Stimulated activated CD8-positive, alpha-beta memory T cell treated with anti-CD3 and anti-CD28 coated beads, Interleukin-15, amount 100 ng/mL, for 1 hour (primary cell): ENCODE measurements at places on chromosomes 5 and 9.

DNA sequence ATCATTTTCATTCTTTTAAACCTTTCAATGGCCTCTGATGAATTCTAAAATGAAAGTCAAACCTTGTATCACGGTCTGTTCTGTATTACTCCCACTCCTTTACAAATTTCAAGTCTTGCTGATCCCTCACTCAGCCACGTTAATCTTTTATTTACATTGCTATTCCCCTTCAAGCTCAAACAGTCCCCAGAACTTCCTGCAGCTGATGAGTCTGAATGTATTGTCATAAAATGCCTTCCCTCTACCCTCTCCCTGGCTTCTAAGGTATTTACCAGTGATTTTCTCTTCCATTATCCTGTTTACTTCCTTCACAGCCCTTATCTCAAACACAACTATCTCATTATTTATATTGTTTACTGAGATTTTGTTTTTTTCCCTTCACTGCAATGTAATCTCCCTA, 562.3 kb upstream of the C9orf72 start:
- DNase-seq: no peak

GRCh38 chr5:96353220-96353619, 79.8 kb downstream of the PCSK1 start:
- DNase-seq: no peak

DNA sequence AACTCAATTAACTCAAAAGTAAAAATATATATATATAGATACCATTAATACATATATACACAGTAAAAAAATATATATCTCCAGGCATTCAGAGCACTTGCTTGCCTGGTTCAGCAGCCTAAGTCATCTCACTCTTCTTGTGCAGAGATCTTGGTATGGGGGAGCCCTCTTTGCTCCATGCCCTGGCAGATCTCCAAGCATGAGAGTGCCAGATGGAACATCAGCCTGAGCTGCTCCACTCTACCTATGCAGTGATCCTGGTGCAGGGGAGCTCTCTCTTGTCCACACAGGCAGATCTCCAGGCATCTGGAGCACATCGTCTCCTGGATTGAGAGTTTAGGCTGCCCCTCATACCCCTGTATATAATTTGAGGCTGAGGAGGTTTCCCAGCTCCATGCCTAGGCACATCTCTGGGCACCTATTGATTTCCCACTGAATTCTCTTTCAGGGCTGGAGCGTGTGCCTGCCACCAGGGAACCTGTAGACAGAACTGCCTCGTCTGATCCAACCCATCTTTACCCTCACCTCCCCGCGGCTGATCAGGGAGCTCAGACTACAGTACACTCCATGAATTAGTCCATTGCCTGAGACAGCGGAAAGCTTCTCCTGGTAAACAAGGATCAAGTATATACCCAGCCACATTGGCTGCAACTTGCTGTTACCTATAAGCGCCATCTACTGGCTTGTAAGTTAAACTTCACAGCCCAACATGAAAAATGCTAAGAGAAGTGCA, 342.4 kb upstream of the GRIA1 start:
- DNase-seq: no peak

DNA sequence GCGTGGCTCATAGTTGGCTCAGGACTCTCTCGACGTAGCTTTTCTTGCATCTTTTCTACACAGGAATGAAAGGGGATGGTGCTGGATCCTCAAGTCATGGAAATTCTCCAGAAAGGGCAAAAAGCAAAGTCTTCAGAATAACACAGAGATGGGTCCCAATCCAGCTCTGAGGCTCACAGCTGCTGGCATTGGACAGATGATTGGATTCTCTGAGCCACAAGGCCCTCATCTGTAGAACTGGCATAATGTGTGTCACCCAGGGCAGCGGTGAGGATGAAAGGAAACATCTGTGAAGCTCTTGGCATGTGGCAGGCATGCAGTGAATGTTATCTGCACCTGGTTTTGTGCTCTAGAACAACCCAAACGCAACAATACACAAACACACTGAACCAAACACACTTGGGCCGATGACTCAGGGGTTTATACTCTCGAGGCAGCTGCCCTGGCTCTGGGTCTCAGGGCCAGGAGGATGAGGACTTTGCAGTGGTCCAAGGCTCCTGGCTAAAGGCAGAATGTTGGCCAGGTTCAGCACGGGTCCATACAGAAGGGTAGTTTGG, 64.0 kb upstream of the UBTD2 start:
- DNase-seq: no peak

DNA sequence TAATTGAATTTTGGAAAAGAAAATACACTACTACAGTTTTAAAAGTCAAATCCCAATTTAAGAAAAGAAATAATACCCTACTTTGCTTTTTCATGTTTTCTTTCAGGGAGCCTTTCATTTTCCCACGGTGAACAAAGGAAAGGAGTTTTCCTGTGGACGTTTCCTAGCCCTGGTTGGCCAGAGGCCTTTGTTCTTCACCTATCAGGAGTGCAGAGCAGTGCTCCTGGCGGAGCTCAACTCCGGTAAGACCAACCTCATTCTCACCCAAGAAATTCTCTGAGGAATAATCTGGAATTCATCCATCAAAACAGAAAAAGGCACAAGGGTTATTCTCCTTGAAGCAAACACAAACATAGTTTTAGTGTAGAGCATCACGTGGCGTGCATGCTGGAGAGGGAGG, 248.9 kb downstream of the ADGRV1 start:
- no peak for DNase-seq

DNA sequence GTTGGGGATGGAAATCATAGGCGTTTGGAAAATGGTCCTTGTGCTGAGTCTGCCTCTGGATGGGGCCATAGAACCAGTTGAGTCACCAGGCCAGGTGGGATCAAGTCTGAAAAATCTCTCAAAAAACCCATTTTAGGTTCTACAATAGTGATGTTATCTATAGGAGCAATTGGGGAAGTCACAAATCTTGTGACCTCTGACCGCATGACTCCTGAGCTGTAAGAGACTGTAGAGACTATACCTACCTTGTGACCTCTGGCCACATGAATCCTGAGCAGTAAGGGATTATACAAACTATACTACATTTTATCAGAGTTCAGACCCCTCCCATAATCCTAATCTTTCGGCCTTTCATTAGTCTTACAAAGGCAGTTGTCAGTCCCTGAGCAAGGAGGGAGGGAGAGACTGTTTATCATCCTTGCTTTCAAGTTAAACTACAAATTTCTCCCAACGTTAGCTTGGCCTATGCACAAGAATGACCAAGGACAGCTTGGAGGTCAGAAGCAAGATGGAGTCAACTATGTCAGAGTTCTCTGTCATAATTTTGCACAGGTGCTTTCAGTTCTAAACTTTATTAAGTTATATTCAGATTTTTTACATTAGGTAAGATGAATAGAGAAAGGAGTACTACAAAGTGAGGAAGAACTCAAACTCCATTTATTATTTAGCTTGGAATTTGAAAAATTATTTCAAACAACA, 11.5 kb upstream of the JMY start:
- no peak for DNase-seq

- DNase-seq: no peak
These were observed 1.2 kb upstream of the VPS13A start for GRCh38 chr9:77176106-77176505.

DNA sequence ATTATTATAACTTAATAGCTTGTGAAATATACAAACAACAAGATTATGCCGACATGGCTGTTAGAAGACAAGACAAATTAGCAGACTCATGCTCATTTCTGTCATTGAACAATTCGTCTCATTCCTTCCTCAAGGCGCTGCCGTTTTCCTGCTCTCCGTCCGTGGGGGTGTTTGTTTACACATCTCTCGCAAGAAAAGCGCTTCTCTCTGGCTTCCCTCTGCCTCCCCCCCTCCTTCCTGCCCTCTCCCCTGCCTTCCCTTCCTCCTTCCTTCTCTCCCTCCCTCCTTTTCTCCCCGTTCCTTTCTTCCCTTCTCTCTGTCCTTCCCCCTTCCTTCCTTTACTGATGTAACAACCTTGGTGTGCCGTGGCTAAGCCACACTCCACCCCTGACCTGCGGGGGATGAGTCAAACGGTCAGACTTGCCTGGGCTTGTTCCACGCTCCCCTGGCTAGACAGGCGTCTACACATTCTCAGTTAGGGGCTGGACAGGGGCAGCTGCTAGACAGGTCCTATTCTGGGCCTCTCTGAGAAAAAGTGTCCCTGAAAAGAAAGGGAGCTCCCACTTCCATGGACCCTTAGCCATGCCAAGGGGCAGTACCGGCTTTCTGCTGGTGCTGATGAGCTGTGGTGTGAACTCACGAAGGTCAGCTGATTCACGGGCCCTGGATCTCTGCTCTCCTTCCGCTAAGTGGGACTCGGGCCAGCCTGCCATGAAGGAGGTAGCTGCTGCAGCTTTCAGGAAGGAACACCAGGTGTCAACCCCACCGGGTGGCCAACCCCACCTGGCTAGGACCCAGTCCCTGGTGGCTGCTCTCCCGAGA, 32.0 kb upstream of the SPTLC1 start:
- DNase-seq: no peak

- no peak for DNase-seq
These were observed 8.6 kb downstream of the CHMP5 start for GRCh38 chr9:33273266-33273971.

DNA sequence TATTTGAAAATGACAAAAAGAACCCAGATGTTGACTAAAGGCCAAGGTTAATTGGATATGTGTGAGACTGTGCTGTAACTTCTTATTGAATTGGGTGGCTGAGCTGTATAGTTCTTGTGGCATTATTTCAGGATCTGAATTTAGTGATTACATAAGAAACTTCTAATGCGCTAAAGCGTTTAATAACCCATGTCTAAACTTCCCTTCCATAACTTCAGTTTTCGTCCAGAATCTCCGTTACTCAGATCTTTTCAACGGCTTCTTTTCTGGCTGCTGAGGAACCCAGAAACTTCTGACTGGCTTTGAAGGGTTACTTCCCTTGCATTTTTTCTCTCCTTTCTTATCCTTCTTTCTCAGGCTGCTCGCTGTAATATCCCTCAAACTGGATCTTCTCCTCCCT, 28.1 kb upstream of the C9orf72 start:
- no peak for DNase-seq

- DNase-seq: no peak
These were observed 293.1 kb downstream of the ZSWIM6 start for GRCh38 chr5:61625137-61625561.

- no peak for DNase-seq
These were observed 13.3 kb downstream of the ZNF474 start for GRCh38 chr5:122142480-122143164.

DNA sequence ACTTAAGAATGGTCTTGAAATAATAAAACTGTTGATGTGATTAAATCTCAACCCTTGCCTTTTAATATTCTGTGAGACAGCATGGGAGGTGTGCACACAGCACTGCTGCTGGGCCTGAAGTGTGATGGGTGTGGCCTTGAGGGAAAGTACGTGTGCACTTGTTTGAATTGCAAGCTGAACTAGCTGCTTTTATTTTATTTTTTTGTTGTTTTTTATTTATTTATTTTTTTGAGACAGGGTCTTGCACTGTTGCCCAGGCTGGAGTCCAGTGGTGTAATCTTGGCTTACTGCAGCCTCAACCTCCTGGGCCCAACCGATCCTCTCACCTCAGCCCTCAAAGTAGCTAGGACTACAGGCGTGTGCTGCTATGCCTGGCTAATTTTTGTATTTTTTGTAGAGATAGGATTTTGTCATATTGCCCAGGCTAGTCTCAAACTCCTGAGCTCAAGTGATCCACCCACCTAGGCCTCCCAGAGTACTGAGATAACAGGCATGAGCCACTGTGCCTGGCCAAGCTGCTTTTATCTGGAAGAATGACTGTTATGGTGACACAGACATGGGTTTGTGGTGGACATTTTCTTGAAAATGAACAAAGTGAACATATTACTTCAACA, 58.9 kb downstream of the GPR107 start:
- no peak for DNase-seq

DNA sequence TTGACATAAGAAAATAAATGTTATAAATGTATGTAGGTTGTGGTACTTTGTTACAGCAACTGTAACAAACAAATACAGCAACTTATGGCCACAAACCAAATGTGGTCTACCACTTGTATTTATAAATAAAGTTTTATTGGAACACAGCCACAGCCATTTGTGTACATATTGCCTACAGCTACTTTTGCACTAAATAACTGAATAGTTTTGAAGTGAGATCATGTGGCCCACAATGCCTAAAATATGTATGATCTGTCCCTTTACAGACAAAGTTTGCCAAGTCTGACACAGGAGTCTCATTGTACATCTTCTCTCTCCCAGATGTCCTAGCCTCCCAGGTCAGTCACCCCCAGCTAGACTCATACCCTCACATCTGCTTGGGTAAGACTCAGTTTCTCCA, 283.6 kb upstream of the PRDM9 start:
- no peak for DNase-seq

- no peak for DNase-seq
These were observed 35.9 kb downstream of the ASS1 start for GRCh38 chr9:130480673-130481072.

- no peak for DNase-seq
These were observed 89.2 kb downstream of the ACER2 start for GRCh38 chr9:19498015-19498414.

- no peak for DNase-seq
These were observed 11.9 kb downstream of the GNPDA1 start for GRCh38 chr5:142000704-142001484.

DNA sequence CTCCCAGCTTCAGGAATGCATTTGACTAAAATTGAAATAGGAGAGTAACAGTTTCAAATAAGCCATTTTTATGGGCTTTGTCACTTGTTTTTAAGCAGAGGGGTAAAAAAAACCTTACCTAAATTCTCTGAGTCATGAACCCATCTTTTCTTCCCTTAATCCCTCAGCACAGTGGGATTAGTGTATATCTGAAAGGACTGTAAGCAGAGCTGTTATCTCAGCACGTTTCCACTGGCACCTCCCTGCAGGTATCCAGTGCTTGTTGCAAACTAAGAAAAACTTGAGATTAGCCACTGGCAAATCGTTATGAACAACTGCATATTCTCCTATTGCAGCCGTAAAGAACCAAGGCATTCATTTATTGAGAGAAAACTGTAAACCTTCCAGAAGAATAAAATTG, 872.7 kb downstream of the EFNA5 start:
- no peak for DNase-seq

- peak; percentile 1 for DNase-seq
These were observed at the start of gene ZNF883 for GRCh38 chr9:113011911-113012381. Gene ZNF883, minus strand, starts transcription at chr9:113012192.

GRCh38 chr5:135456238-135457099, 4.3 kb upstream of the TIFAB start:
- no peak for DNase-seq

- DNase-seq: no peak
These were observed 160.9 kb upstream of the SLC30A5 start for GRCh38 chr5:68932830-68933434.

- no peak for DNase-seq
These were observed 488.0 kb downstream of the PRELID2 start for GRCh38 chr5:145347026-145347616.

- no peak for DNase-seq
These were observed 3.6 kb upstream of the RAPGEF1 start for GRCh38 chr9:131743501-131743900.

- DNase-seq: no peak
These were observed 292.4 kb upstream of the TLE4 start for GRCh38 chr9:79279356-79279755.

DNA sequence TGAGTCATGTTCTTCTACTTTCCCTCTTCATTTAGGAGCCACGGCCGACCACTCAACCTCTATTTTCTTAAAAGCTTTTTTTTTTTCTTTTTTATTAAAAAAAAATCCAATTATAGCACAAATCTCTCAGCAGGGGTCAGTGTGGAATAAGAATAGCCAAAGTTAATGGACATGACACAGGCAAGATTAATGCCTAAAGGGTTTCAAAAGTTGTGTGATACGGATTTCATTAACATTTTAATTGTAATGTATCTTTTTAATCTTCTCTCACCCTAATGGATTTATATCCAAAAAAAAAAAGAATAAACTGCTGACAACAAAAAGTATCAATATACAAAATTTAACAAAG, 5.4 kb downstream of the NACC2 start:
- no peak for DNase-seq

GRCh38 chr9:3191715-3192114, 334.1 kb downstream of the RFX3 start:
- DNase-seq: no peak
